HuH-7 (cell line): ENCODE measurements at places on chromosomes 13 and 19.

DNA sequence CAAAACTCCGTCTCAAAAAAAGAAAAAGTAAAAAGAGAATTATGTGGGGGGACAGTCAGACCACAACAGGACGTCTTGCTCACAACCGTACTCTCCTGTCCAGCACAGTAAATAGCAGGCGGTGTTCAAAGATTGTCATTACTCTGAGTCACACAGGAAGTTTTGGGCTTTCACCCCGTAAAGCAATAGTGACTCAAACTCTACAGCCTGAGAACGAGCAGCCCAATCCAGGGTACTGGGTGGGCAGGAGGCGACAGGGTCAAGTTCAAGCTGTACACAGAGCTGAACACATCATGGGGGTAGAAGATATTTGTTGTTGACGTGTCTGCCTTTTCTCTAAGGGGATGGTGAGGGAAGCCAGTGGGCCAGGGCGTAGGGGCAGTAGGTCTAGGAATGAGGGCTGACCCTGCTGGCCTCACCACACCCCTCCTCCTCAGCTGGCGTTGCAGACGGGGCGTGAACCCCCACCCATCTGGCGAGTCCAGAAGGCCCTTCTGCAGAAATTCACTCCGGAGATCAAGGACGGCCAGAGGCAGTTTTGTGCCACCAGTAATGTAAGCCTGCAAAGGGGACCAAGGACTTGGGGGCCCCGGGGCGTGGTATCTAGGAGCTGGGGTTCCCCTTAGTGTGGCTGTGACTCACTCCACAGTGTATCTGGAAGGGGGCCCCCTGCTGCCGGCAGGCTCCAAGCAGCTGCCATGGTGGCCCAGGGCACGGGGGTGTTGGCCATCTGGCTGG is 23.3 kb downstream of the PRR12 start:
- DNase-seq, result no peak

DNA sequence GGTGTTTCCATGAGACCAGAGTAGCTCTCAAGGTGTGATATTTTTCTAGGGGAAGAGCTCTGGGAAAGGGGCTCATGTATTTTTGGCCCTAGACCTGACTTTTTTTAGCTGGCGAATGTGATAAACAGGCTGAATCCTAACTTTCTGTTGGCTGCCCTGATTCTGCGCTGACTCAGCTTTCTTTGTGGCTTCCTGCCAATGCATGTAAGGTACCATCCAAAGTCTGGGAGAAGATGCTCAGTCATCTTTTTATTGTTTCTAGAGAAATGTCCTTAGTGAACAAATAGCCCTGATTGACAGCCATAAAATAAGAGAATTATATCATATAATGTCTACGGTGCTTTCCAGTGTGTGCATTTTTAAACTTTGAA is 113.6 kb upstream of the MBNL2 start:
- DNase-seq, result no peak

DNA sequence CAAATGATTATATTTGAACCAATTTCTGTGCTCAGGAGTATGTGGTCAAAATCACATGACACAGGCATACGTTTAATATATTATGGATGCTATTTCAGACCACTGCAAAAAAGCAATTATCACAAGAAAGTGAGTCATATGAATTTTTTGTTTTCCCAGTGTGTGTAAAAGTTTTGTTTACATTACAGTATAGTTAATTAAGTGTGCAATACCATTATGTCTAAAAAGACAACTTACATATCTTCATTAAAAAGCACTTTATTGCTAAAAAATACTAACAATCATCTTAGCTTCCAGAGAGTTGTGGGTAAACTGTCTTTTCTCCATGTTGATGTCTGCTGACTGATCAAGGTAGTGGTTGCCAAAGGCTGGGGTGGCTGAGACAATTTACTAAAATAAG is 347.2 kb upstream of the PCDH9 start:
- no peak for DNase-seq

GRCh38 chr19:23539499-23539898 is 144.2 kb upstream of the ZNF91 start:
- DNase-seq, result no peak

- DNase-seq, result no peak
Measured at GRCh38 chr19:30386551-30387143, 14.5 kb downstream of the ZNF536 start.

GRCh38 chr19:4445963-4446703 is 11.5 kb downstream of the UBXN6 start:
- no peak for DNase-seq

DNA sequence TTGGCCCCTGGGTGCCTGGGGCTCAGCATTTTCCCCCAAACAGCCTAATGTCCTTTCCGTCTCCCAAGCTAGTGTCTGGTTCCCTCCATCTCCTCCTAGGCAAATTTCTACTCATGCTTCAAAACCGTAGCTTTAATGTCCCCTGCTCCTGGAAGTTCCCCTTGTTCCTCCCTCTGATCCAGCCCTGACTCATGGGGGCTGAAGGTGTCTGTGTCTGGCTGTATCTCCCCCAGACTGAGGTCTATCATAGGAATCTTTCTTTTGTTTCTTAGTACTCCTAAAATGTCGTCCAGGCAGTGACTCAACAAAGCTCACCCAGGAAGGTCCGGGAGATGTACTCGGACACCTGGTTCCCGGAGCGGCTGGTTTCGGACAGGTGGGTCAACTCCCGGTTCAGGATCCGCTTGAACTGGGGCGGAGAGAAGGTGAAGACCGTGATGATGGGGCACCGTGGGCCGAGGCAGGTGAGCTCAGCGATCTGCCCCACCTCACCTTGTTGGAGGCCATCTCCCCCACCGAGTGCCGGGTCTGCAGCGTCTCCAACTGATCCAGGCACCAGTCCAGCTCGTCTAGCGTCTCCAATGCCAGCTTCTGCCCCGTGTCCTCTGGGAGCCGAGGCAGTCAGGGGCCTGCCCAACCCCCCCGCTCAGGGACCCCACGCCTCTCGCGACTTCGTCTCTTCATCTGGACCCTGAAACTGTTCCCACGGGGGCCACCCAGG is 6.2 kb downstream of the PDE4C start:
- DNase-seq, result no peak

- DNase-seq, result no peak
Measured at GRCh38 chr13:94033098-94033497, 446.4 kb downstream of the DCT start.

DNA sequence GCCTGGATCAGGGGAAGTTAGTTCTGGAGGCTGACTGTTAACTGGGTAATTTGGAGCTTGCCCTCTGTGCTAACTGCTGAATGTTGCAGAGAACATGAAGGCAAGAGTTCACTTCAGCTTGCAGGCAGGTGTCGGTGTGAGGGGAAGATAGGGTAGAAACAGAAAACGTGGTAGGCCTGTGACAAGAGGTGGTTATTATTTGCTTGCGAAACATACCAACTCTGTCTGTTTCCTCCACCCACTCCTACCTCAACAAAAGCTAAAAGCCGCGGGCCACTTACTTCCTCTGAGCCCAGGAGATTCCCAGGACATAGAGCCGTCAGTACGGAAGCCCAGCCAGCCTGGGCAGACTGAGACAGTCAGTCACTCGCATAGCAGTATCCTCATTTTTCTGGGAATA is 119.2 kb upstream of the ABCC4 start:
- no peak for DNase-seq

GRCh38 chr13:64725492-64725891 is 2504.6 kb downstream of the PCDH9 start:
- DNase-seq, result no peak

- no peak for DNase-seq
Measured at GRCh38 chr13:113973218-113974164, at the start of gene C13orf46. Gene C13orf46 (minus strand): TSS chr13:113974076. CDS start chr13:113973997, 79 bp downstream.

GRCh38 chr13:36528105-36528504 is 95.8 kb downstream of the CCNA1 start:
- DNase-seq, result no peak

- DNase-seq, result no peak
Measured at GRCh38 chr13:98912846-98913245, 65.0 kb downstream of the DOCK9 start.

- DNase-seq, result no peak
Measured at GRCh38 chr19:41708481-41708880, at the start of gene CEACAM5. Gene CEACAM5 (plus strand): TSS chr19:41708626. CDS start chr19:41708732, 106 bp downstream.

- no peak for DNase-seq
Measured at GRCh38 chr13:70253411-70253810, 145.2 kb upstream of the KLHL1 start.

DNA sequence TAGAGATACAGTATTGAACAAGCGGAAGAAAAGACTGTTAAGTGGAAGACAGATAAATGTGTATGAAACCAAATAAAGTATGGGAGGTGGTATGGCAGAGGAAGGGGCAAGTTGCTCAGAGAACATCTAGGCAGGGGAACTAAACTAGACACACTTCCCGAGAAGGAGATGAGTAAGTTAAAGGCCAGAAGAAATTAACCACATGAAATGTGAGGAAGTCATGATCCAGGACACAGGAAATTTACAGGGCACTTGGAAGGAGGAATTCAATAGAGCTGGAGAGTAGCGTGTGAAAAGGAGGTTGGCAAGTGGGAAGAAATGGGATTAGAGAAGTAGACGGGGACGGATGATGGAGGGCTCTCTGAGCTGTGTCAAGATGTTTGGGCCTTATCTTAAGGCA is 208.8 kb downstream of the COG6 start:
- no peak for DNase-seq

- peak; percentile 80 for DNase-seq
Measured at GRCh38 chr19:12801466-12802266, at the start of the genes PRDX2 and THSD8. Gene PRDX2 (minus strand): TSS chr19:12801800. CDS start chr19:12801261, 539 bp downstream. Gene THSD8 (plus strand): TSS chr19:12802069. CDS start chr19:12802072, 3 bp downstream.

GRCh38 chr19:37506387-37507166 is at the start of gene ZNF793:
Gene ZNF793 (plus strand): TSS chr19:37506939. CDS start chr19:37523440, 16,501 bp downstream.
- DNase-seq, result no peak

DNA sequence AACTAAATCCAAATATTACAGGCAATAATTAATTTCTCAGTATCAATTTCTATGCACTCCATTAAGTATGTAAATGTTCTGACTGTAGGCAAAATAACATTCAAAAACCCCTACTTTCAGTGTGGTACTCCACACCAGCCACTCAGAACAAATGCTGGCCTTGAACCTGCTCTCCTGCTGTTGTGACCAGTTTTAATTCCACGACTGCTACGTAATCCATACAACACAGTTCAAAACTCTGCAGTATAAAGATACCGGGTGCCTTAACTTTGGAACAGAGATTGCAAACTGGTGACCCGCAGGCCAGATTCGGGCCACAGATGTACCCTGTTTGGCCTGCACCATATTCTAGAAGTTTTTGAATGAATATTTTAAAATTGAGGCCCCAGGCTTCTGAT is 30.4 kb downstream of the COL4A1 start:
- DNase-seq, result no peak

GRCh38 chr13:35712907-35713761 is 236.6 kb upstream of the MAB21L1 start:
- DNase-seq, result no peak

DNA sequence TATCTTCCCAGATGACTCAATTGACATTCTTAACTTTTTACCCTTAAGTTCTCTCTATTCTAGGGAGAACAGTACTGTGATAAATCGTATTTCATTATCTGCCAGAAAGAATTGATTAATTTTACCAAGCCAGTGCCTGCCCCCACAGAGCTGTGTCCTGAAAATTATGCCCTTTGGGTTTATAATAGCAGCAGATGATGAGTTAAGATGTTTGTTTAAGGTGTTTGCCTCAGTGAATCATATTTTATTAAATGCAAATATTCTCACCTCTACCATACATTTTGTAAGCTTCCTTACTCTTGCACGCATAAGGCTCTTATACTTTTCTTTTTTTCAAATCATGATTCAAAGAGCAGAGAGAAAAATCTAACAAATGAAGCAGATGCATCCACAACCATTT is 318.6 kb downstream of the DCT start:
- DNase-seq, result no peak

DNA sequence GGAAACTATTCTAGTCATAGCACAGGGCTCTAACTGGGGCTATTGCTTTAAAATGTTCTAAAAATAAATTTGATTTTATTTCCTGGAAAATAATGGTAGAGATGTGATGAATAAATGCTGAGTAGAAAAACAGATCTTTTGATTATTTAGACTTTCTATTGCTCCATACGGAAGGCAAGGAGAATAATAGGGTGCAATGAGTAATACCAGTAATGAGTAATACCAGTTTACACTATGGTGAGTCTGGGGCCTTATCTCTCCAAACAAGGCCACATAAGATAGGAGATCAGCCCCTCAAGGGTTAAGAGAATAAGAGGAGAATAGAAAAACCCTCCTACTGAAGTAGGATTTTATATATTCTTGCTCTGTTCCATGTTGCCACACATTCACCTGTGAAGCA is 390.4 kb downstream of the KLF5 start:
- DNase-seq, result no peak

- DNase-seq, result no peak
Measured at GRCh38 chr19:1167687-1168571, 6.1 kb downstream of the SBNO2 start.

GRCh38 chr19:377801-378581 is 31.0 kb downstream of the C2CD4C start:
- DNase-seq, result no peak

GRCh38 chr13:76300688-76301087 is 585.5 kb downstream of the KCTD12 start:
- no peak for DNase-seq

DNA sequence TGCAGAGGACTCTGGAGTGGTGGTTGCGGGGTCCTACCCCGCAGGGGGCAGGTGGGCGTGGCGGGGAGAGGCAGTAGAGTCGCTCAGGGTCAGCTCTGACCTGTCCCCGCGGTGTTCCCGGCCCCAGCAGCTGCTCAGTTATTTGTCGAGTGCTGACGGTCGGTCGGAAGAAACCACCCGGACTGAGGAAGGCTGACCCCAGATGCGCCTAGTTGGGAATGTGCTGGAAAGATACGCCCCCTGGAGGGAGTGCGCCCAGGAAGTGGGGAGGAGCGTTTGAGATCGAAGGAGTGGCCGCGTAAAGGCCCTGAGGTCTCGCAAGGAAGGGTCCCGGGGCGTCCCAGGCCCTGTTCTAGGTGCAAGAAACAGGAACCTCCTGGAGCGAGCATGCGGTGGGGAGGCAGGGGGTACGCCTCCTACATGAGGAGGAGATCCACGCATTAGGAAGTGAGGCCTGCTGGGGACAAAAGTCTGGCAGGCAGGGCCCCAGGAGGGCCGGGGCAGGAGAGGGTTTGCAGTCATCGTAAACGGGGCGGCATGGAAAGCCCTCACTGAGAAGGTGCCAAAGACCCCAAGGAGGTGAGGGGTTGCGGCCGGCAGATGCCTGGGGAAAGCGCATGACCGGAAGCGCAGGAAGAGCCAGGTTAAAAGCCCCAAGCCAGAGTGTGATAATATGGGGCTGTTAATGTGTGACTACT is 9.2 kb downstream of the CCDC8 start:
- peak; percentile 52 for DNase-seq

GRCh38 chr19:48513289-48514122 is 1.9 kb upstream of the LMTK3 start:
- peak; percentile 92 for DNase-seq
